ENCODE measurements at places on chromosomes 3 and 15.

DNA sequence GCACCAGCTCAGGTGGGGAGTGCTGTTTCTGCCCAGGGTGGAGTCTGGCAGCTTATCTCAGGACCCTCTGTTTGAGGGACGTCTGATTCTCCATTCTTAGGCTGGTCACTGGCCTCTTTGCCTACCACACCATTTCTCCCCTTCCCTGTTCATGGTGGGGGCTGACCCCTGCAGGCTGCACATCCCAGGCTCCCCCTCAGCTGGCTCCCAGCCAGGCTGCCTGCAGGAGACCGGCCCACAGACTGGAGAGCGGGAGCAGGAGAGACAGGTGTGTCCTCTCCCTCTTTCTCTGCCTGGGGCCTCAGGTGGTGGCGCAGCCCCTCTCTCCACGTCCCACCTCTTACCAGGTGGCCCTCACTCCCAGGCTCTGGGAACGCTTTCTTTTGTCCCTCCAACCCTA, 60.8 kb downstream of the RAB11A start:
- DNase-seq, result no peak

DNA sequence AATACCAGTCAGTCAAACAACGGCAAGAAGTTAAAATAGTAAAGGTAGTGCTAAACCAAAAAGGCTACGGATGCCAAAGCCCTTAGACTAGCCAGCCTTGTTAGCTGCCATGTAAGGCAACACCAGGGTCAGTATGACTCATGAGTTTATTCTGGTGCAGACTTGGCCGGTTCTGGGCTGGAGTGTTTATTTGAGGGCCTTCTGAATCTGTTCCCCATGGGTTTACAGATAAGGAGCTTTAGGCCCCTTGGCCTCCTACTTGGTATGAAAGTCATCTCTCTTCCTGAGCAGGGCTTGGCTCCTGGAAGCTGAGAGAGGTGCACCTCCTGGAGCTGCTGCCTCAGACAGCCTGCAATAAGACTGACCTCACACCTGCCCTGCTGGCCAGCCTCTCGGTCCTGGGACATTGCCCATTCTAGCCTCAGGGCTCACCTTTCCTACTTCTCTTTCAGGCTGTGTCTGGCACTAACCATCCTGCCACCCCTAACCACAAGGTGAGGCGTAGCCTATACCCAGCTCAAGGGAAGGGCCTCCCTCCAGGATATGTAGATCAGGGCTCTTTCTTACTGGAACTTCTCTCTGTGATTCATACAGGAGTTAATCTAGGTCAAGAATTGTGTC, 10.4 kb upstream of the RTP1 start:
- DNase-seq, result no peak

DNA sequence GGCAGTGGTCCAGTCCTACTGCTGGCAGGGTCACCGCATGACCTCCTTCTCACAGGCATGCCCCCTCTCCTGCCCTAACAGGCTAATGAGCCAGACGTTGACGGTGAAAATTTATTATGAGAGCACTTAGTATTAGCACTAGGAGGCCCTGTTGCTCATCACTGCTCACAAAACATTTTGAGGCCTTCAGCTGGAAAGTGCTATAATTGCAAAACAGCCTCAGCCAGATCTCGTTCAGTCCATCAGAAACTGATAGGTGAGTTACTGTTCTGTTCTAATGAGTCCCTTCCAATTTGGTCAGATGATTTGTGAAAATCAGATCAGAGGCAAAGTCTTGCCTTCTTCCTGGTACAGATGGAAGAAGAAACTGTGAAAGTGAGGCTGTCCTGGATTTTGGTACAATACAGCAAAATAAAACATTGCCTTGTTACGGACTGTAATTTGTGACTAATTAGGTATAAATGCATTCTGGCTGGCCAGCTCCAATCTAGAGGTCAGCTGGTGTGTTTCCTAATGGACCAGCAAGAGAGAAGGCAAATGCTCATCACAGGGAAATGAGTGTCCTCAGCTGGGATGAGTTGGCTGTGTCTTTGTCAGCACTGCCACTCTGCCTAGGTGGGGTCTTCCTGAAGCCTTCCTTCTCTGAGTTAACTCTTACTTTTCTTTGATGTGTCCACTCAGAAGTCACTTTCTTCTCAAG, 316.8 kb downstream of the CHST2 start:
- DNase-seq, result no peak

- DNase-seq, result no peak
Measured at GRCh38 chr3:127264292-127264691, 23.6 kb downstream of the PRR20G start.

DNA sequence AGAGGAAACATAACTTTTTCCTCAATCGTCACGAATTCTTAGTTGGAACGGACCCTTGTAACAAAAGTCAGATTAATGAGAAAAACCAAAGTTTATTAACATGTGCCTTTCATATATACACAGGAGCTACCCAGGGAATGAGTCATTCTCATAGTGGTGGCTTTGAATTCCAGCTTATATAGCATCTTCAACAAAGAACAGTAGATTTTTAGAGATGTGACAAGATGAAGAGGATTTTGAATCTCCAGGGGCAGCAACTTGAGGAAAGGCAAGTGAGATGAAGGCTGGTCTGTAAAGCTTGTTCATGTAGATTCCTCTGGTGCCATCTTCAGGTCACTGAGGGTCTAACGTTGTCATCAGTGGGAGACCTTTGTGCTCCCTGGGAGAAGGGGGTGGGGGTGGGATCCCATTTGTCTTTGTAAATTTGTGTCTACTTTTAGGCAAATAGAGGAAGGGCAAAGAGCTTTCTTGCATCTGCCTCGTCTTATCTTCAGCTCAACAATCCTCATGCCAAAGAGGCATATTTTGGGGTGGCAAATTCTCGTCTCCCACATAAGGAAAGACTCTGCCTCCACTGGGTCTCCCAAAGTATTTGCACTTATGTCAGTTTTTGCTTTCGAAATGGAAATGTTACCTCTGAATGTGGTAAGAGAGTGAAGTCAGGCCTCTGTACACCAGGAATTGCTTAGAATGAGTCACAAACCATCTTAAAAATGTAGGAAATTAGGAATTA, 29.5 kb downstream of the CLEC3B start:
- peak; percentile 80 for DNase-seq

DNA sequence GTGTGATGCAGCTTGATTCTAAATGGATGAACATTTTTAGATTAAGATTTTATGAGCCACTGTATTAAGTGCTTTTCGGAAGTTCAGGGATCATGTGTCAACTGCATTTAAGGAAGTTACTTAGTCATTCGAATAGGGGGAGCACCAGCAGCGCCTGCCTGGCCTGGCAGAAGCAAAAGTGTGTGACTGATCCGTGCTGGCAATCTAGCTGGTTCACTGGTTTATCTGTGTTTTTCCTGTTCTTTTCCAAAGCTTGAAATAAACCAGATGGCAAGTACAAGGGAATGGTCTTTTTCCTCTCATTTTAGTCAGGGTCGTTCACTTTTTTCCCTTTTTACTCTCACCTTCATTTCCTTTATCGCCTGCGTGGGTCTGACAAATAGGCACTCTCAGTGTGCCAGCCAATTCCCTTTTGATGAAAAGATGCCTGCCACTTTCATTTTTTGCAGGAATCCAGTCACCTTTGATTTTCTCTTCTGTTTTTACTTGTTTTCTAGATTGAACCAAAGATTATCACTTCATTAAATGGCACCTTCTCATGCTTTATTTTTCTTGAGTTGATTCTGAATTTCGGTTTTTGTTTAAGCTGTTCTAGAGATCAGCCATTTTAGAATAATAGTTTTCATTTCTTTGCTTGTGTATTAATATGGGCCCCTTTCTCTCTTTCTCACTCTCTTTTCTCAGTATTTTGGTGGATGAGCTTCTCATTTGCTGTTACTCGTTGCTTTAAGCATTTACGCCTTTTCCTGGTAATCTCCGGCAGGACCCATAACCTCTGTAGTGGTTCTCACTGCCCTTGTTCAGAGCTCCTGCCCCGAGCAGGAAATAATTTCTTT, 2.8 kb downstream of the ABHD2 start:
- peak; percentile 81 for DNase-seq

DNA sequence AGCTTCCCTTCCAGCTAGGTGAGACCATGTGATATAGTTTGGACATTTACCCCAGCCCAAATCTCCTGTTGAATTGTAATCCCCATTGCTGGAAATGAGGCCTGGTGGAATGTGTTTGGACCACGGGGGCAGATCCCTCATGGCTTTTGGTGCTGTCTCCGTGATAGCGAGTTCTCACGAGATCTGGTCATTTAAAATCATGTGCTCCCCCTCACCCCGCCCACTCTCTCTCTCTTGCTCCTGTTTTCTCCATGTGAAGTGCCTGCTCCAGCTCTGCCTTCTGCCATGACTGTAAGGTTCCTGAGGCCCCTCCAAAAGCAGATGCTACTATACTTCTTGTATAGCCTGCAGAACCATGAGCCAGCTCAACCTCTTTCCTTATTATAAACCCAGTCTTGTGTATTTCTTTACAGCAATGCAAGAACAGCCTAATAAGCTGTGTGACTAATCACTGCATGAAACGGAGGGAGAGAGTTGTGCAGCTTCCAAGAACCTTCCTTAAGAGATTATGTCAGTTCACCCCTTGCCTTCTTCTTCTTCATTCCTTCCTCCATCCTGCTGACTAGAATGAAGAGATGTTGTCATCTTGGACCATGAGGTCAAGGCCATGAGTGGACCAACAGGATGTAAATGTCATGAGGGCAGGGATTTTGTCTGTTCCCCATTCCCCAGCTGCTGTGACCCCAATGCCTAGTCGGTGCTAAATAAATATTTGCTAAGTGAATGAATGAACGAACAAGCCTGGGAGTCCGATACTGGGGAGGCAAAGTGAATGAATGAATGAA, 91.0 kb downstream of the CPN2 start:
- no peak for DNase-seq

- DNase-seq, result no peak
Measured at GRCh38 chr15:99074446-99074845, 30.4 kb upstream of the SYNM start.
